ENCODE measurements at places on chromosomes 2 and 18.
A peak's percentile ranks its signal among the peaks of the same experiment; 100 is the strongest.

- no peak for DNase-seq
These were observed 739.5 kb downstream of the SOCS6 start for GRCh38 chr18:71028285-71028762.

- no peak for DNase-seq
These were observed 393.9 kb upstream of the TCF4 start for GRCh38 chr18:55981712-55982475.

DNA sequence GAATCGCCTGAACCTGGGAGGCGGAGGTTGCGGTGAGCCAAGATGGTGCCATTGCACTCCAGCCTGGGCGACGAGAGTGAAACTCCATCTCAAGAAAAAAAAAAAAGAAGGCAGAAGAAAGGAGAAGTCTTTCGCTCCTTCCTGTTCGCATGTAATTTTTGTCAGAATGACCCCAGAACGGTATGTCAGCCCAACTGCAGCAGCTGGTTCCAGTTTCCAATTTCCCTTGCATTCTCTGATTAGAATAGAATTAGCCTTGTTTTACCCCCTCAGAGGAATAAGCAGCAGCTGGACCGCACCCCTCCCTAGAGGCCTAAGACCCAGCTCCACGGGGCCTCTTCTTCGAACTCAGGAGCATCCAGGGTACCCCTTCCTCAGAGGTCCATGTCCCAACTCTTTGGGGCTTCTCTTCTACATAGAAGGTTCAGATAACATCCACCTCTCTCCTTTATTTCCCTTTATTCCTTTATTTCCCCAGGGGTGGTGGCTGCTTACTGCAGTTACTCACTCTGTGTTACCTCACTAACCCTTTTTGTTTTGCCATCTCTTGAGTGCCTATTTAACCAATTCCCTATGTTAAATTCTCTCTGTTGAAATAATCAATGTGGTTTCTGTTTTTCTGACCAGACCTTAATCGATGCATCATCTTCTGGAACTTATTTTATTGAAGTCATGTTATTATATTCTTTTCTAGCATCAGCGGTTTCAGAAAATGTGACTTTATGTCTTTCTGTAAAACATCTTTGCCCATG, 7.2 kb upstream of the PUM2 start:
- DNase-seq = peak; percentile 46

DNA sequence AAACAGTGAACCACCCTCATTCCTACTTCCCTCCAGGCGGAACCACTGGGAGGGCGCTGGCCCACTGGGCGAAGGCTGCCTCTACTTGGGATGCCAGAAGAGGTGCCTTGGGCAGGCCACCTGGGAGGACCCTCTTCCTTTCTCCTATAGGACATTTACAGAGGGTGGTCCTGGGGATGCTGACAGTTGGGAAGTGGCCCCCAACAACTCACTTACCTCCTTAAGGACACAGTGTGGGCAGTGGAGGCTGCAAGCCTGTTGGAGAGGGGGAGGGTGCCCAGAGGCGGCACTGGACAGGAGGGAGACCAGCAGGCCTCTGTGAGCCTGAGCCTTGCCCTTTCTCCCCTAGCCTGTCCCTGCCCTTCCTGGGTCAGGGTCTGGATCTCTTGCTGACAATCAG, 346.4 kb upstream of the HS6ST1 start:
- DNase-seq = no peak

DNA sequence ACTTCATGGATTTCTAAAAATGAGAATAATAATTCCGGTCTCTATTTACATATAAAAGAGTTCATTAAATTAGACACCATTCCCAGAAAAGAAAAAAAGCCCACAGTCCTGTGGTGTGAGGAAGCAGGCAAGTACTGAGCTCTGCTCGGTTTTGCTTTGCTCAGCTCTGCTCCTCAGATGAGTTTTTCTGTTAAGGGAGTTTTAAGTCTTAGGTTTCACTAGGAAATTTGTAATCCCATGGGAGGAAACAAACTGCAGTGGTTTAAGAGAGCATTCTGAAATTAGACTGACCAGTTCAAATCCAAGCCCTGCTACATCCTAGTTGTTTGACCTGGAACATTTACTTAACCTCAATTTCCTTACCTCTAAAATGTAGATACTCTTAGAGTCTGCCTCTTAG, 338.6 kb upstream of the MMADHC start:
- DNase-seq = no peak

DNA sequence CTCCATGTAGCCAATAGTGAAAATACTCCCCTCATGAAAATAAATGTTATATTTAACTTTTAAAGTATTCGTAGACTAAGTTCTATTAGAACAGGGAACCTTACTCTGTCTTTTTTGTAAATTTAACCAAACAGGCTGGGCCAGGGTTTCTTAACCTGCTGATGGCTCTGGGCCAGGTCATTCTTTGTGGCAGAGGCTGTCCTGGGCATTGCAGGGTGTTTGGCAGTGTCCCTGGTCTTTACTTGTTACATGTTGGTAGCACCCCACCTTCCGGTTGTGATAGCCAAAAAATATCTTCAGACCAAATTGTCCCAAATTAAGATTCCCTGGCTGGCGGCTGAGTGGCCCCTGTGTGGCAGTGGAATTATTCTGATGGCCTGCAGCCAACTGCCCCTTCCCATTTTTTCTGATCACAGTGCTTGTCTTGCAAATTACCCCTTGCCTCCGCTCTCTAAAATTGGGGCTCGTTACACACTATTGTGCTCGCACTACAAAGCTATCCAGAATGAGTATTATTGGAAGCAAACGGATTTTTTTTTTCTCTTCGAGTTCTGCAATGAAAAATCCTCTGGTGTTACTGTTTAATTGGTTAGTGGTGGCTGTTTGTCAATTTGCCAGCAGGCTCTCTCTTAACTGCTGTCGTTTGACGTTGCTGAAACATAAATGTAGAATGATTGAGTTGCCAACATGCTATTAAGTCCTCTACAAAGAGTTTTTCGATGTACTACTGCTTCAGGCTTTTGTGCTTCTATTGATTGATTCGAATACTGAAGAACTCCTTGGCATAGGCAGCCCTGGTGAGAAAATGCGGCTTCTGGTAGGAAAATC, 216.9 kb downstream of the SH3RF3 start:
- no peak for DNase-seq

DNA sequence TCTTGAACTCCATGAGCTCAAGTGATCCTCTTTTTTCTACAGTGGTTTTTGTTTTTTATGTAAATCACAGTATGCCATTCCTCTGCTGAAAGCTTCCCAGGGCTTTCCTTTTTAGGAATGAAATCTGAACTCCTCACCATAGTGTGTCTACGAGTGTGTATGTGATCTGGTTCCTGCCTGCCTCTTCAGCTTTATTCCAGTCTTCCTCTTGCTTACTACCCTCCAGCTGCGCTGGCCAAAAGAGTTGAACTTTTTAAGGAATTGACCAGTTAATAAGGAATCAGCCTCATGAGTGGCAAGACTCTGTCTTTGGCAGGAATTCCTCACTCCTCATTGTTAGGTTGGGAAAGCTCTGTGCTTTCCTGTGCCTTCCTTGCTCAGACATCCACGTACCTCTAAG, 4.0 kb downstream of the CCT7 start:
- DNase-seq = no peak

DNA sequence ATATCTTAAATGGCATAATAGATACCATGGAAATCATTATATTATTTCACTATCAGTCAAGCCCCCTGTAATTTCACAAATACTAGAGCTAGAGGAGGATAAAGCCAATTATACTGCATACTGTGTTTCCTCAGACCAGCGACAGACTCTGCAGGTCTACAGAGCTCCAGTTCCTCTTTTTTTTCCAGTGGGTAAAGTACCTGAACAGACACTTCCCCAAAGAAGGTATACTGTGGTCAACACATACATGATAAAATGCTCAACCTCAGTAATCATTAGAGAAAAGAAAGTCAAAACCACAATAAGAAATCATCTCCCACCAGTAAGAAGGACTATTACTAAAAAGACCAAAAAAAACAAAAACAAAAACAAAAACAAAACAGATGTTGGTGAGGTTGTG, 44.6 kb downstream of the SCN7A start:
- no peak for DNase-seq

GRCh38 chr18:12882453-12883371, 1.3 kb downstream of the PTPN2 start:
- DNase-seq = no peak

- no peak for DNase-seq
These were observed 36.4 kb downstream of the RAMP1 start for GRCh38 chr2:237895544-237896506.

DNA sequence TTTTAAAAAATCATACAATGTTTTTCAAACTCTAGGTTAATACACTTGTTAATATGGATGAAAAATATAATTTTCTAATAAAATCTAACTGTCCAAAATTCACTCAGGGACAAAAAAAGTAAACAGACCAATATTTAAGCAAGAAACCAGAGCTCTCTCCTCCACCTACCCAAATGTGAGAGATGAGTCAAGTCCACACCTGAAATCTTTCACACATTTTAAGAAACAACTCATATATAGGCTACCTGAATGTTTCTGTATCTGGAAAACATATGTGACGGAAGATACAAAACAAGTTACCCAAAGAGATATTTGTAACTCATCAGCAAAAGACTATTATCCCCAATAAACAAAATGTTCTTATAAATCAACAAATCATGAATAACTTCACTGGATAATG, 20.2 kb downstream of the ZNF516 start:
- DNase-seq = no peak

DNA sequence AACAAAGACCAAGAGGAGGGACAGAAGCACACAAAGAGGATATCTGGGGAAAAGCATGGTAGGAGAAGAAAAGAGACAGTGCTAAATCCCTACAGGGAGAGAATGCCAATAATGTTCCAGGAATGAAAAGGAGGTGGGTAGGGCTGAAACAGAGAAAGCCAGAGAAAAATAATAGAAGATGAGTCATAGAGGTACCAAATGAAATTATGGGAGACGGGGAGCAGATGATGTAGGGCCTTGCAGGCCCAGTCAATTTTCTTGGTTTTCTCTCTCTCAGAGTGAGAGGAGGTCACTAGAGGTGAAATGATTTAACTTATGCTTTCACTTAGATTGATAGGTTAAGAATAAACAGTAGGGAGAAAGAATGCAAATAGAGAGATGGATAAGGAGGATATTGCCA, 61.5 kb downstream of the RPRM start:
- no peak for DNase-seq

DNA sequence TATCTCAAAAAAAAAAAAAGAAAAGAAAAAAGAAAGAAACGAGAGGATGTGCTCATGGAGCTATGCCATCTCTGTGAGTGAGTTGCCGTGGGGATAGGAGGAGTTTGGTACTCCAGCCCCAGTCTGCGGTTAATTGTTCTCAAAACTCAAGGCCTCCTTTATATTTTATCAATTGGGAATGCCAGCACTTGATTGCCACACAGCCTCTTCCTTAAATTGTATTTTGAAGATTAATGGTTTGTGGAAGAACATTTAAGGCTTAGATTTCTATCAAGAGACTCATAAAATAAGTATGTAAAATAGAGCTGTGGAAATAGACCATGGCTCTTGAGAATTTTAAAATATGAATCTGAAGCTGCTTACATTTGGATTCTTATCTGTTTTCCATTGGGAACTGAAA, 29.8 kb downstream of the KCNE4 start:
- DNase-seq = no peak

DNA sequence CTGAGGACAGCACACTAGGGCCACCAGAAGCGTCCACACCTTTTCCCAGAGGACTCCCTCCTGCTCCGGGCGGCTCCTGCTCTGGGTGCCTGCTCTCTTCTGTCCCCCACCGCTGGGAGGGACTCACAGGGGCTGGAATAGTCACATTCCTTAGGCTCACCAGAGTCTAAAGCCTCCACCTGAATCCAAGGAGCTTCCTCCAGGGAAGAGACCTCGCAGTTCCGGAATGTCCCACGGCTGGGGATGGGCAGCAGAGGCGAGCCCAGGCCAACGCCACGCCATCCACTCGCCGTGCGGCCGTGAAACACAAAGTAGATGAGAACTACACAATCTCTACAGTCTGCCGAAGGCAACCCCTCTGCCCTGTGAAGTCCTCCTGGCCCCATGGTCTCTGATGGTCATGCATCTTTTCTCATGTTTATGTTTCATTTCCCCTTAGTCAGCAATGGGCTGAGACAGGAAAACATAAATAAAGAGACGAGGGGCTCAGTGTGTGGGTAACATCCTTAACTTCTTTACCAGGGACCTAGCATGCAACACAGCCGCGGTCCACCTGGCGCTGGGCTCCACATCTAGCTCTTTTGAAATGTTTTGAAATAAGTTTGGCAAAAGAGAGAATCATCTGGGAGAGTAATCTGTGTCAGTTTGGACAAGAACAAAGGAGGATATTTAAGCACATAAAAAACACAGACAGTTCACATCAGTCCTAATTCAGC, 98.4 kb downstream of the PXDN start:
- no peak for DNase-seq

DNA sequence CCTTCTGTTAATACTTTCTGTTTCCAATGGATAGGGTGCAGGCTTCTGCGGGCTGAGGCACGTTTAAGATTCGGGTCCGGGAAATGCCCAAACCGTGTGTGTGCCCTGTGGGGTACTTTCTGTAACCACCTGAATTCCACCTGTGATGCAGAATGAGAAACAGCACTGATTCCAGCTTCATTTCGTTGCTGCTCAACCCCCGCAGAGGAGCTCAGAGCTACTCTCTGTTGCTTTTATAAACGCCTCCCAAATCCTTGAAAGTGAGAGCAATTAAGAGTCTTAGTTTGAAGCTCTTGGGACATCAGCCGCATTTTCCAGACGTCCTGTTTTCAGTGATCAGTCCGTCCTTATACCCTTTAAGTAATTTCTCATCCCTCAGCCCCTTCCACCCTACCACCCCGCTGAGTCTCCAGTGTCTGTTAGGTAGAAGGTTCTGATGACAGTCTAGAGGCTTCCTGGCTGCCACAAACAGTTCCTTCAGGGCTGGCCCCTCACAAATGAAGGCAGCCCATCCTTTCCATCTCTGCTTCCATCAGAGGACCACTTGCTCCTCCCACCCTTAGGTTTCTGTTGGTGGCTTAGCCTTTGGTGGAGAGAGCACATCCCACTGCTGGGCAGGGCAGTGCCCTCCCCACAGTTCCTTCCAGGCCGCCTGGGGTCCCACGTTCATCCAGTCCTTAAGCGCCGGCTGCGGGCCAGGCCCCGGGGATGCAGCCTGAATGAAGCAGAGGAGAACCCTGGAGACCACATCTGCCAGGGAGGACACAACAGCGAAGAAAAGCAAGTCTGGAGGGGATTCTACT, 230.1 kb downstream of the SEPTIN10 start:
- no peak for DNase-seq

DNA sequence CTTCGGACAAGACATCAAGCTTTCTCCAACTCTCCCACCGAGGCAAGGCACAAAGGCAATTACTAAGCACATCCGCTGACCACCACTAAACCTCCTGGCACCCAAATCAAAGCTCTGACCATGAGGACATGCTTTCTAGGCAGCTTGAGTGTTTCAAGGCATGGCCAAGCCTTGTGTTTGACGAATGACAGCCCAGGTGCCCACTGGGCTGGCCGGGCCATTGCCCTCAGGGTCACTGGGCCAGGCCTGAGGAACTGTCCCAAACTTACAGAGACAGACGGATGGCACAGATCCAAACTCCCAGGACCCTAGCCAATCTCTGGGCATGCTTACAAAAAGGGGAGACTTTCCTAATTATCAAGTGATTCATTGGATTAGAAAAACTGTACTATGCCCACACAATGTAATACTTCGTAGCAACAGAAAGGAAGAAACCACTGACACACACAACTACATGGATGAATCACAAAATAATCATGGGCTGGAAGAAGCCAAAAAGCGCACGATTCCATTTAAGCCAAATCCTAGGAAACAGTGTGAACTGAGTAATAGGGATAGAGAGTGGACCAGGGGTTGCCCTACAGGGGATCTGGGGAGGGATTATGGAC, 20.2 kb downstream of the CRACDL start:
- no peak for DNase-seq
